ENCODE measurements at places on chromosomes 5 and 9. TPM values are rescaled to one million over a fixed set of nuclear protein-coding genes. Genes with fewer than 3 reads are reported as not detected.

- no peak overlapping the region for H3K4me3 ChIP-seq
- no peak overlapping the region for H3K27ac ChIP-seq
- H3K27me3 ChIP-seq = peaks cover 27% of the 10 kb centered on the region
- peaks cover 14% of the 10 kb centered on the region for H3K4me1 ChIP-seq
Observed at GRCh38 chr5:1014781-1015221, 6.2 kb downstream of the NKD2 start.

DNA sequence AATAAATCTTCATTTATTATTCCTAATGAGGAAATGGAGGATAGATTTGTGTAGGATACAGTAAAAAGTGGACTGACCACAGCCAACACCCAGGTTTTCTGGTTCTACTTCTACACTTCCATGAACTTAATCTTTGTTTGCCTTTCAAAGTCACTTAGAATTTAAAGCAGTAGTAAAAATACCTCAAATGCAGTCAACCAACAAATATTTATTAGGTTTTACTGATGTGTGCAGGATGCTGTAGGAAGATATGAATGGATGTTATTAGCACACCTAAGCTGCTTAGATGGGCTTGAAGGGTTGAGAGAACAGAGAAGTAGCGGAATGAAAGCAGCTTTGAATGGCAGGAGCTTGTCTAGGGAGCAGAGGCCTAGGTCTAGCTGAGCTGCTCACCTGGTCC is 201.1 kb downstream of the PALM2AKAP2 start:
- no peaks in the 10 kb centered on the region for H3K27me3 ChIP-seq
- no peaks in the 10 kb centered on the region for H3K4me1 ChIP-seq
- no peak for DNase-seq

GRCh38 chr9:20558566-20559016 is 63.7 kb downstream of the MLLT3 start:
- no peak overlapping the region for H3K4me3 ChIP-seq
- H3K27ac ChIP-seq = no peak overlapping the region
- peaks cover 55% of the 10 kb centered on the region for H3K4me1 ChIP-seq
- H3K36me3 ChIP-seq = no peaks in the 10 kb centered on the region
- no peak for DNase-seq

DNA sequence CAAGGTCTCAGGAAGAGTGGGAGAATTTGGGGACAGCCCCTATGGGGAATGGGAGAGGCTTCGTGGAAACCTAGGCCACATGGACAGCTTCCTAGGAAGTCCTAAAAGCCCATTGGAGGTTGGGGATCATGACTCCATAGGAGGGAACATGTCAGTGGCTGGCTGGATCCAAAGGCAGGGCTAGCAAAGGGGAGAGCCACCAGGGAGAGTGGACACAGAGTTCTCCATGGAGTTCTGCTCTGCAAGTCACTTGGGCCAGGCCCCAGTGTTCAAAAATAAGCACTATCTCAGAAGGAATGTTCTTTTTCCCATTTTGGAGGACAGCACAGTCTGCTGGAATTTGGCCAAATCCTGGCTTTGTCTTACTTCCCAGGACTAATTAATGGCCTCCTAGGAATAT is 140.6 kb upstream of the RAD23B start:
- no peaks in the 10 kb centered on the region for H3K27me3 ChIP-seq
- peaks cover 5% of the 10 kb centered on the region for H3K4me1 ChIP-seq
- H3K4me3 ChIP-seq = no peak overlapping the region
- H3K36me3 ChIP-seq = no peaks in the 10 kb centered on the region
- no peak overlapping the region for H3K27ac ChIP-seq

DNA sequence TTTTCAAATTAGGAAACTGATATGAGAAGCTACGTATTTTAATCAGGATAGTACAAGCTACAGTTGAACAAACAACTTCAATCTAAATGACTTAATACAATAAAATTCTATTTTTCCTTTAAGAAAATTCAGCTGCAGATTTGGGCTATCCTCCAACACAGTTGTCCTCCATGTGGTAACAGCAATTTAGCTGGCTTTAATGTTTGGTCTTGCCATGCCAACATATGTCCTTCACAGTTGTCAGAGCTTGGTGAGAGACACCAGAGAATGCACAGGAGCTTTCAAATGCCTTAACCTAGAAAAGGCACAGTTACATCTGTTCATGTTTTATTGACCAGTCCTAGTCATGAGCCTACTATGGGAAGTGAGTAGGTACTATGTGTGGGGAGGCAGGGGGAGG is 10.8 kb downstream of the FAM174A start:
- no peak overlapping the region for H3K4me3 ChIP-seq
- H3K4me1 ChIP-seq = no peaks in the 10 kb centered on the region
- no peaks in the 10 kb centered on the region for H3K27me3 ChIP-seq
- H3K36me3 ChIP-seq = no peaks in the 10 kb centered on the region
- no peak for DNase-seq
- no peak overlapping the region for H3K27ac ChIP-seq

DNA sequence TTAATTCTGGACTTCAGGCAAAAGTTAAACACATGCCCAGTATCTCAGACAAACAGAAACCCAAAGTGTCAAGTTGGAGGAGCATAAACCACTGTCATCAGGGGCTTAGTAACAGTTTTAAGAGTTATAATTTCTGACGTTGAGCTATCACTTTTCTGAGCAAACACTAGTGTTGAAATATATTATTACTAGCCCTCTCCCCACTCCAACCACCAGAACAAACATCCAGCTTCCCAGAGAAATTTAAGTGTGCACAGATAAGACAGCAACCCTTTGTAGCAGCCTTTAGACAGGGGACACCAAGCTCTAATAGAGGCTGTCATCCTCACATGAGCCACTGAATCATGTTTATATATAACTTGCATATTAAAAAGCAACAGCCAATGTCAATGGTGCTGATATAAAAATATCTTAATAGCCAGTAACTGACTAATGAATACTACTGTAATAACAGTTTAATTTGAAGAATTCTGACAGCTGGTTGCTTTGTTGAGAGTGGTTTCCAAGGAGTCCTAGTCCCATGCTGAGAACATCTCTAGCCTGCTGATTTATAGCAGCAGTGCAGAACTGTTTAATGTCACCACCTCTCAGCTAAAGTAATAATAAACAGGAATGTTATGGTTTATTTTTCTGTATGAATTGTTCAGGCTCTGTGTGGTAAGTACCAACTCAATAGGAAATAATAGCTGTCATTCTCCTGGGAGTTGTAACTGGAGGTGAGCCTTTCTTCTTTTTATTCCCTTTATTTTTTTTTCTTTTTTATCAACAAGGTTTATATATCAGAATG is 528.7 kb upstream of the ZNF608 start:
- no peak for DNase-seq
- H3K27ac ChIP-seq = no peak overlapping the region
- no peaks in the 10 kb centered on the region for H3K4me1 ChIP-seq
- no peak overlapping the region for H3K4me3 ChIP-seq

DNA sequence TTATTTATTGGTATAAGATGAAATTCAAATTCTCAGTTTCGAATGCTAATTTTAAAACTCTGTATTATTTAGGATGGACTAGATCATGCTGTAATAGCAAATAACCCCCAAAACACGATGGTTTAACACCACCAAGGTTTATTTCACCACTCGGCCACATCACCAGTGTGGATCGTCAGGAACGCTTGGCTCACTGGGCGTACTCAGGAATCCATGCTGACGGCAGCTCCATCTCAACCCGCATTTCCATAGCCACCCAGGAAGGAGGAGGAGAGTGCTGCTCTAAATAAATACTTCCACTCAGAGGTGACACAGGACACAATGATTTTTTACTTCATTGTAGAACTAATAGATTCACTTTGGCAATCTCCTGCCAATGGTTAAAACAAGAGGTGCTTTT is 347.4 kb downstream of the SH3GL2 start:
- no peak for DNase-seq
- no peaks in the 10 kb centered on the region for H3K36me3 ChIP-seq
- no peak overlapping the region for H3K4me3 ChIP-seq
- no peak overlapping the region for H3K27ac ChIP-seq
- H3K27me3 ChIP-seq = no peaks in the 10 kb centered on the region

DNA sequence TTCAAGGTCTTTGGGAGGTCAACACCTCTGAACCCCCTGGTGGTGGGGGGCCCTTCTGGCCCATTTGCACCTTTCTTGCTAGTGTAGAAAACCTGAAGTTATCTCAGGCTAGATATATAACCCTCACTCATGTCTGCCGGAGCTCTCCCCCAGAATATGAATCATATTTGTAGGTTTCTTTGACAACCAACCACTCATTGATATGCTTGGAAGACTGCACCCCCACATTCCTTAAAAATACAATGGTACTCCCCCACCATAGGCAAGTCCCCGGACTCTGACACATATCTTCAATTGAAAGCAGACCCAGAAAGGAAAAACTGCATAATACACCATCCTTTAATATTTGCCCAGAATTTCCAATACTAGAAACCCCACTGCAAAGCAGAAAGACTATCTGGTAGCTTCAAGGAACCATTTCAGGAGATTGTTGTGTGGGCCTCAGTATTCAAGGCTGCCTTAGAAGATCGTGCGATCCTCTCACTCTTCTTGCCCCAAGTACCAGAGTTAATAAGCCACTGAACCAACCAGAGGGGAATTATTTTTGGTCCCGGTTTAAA is 978 bp upstream of the UBE2B start:
- H3K27ac ChIP-seq = peak overlapping the region; percentile 100
- H3K27me3 ChIP-seq = no peaks in the 10 kb centered on the region
- H3K4me1 ChIP-seq = peaks cover 44% of the 10 kb centered on the region
- H3K36me3 ChIP-seq = peaks cover 12% of the 10 kb centered on the region
- no peak for DNase-seq
- H3K4me3 ChIP-seq = peak overlapping the region; percentile 95

- H3K4me1 ChIP-seq = peaks cover 22% of the 10 kb centered on the region
- H3K4me3 ChIP-seq = no peak overlapping the region
- no peaks in the 10 kb centered on the region for H3K27me3 ChIP-seq
- DNase-seq = no peak
Observed at GRCh38 chr5:172141949-172142319, 46.1 kb downstream of the STK10 start.

DNA sequence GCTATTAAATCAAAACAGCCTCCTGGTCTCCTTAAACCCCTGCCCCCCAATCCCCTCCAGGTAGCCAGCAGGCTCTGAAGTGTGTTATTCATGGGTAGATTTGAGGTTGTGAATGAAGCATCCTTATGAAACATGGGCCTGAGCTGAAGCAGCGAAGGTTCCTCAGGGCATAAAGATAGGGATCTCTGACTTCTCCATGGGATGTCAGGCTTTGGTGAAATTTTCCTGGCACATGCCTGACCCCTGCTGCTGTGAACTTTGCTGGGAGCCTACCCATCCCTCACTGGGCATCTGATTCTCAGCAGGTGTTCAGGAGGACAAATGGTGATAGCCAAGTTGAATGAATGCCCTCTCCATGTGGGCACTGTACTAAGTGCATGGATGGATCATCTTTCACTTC is 250.3 kb downstream of the ASTN2 start:
- DNase-seq = no peak
- no peaks in the 10 kb centered on the region for H3K36me3 ChIP-seq
- no peak overlapping the region for H3K27ac ChIP-seq

- DNase-seq = no peak
- H3K27ac ChIP-seq = no peak overlapping the region
- H3K36me3 ChIP-seq = no peaks in the 10 kb centered on the region
- H3K27me3 ChIP-seq = peaks cover 14% of the 10 kb centered on the region
- peaks cover 5% of the 10 kb centered on the region for H3K4me1 ChIP-seq
Observed at GRCh38 chr9:97802276-97802675, 50.8 kb upstream of the FOXE1 start.

GRCh38 chr5:122354293-122354692 is 42.3 kb downstream of the SNCAIP start:
- no peak overlapping the region for H3K27ac ChIP-seq
- no peaks in the 10 kb centered on the region for H3K36me3 ChIP-seq
- no peak overlapping the region for H3K4me3 ChIP-seq
- no peaks in the 10 kb centered on the region for H3K4me1 ChIP-seq
- DNase-seq = no peak
- no peaks in the 10 kb centered on the region for H3K27me3 ChIP-seq

- no peaks in the 10 kb centered on the region for H3K27me3 ChIP-seq
Observed at GRCh38 chr9:77495834-77496671, 152.1 kb downstream of the GNA14 start.

DNA sequence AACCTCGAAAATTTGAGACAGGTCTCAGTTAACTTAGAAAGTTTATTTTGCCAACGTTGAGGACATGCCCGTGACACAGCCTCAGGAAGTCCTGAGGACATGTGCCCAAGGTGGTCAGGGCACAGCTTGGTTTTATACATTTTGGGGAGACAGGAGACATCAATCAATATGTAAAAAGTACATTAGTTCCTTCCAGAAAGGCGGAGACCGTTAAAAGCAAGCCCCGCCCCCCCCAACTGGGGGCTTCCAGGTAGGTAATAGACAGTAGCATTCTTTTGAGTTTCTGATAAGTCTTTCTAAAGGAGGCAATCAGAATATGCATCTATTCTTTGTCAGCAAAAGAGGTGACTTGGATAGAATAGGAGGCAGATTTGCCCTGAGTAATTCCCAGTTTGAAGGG is 599 bp upstream of the MOCS2 start:
- H3K27ac ChIP-seq = peak overlapping the region; percentile 76
- H3K36me3 ChIP-seq = no peaks in the 10 kb centered on the region
- H3K4me1 ChIP-seq = peaks cover 16% of the 10 kb centered on the region
- peak overlapping the region; percentile 73 for H3K4me3 ChIP-seq
- no peak for DNase-seq

DNA sequence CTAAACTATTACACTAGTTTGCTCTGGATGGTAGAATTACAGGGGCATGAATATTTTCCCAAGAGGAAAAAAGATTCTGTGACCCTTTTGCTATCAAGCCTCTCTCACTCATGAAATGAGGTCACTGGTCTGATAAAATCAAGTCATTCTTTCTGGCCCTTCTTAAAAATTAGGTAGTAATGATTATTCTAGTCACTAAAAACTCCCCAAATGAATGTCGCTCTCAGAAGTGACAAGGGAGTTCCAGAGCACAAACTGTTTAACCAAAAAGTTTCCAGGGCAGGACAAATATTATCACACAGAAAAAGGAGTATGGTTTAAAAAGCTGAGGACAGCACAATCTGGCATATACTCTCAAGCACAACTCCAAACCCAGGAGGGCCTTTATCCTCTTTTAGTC is 12.5 kb downstream of the ERMP1 start:
- DNase-seq = no peak
- no peak overlapping the region for H3K4me3 ChIP-seq
- H3K27ac ChIP-seq = no peak overlapping the region
- H3K27me3 ChIP-seq = no peaks in the 10 kb centered on the region
- H3K36me3 ChIP-seq = peaks cover 42% of the 10 kb centered on the region
- no peaks in the 10 kb centered on the region for H3K4me1 ChIP-seq

DNA sequence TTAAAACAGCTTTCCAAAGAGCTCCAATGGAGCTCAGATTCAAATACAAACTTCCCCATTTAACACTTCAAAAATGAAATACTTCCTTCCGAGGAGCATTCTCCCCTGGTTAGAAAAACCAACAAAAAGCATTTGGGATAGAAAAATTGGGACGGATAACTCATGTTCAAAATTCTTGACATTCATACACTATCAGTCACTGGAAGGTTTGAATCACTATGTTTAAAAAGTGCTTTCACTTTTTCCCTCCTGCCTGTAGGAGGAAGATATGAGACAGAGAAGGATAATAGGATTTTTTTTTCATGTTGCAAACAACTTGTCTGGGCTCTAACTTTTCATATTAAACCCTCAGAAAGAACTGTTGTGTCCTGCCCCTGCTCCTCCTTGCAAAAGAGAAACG is 412.0 kb downstream of the ACTL7B start:
- no peak overlapping the region for H3K27ac ChIP-seq
- H3K4me3 ChIP-seq = no peak overlapping the region
- H3K27me3 ChIP-seq = no peaks in the 10 kb centered on the region
- no peaks in the 10 kb centered on the region for H3K4me1 ChIP-seq

The C1QTNF3 gene
- total RNA-seq = 6.7 TPM

The PCDHGA11 gene
- 3.2 TPM for total RNA-seq

The C9orf78 gene
- total RNA-seq = 42.0 TPM

The TMOD1 gene
- total RNA-seq = 7.9 TPM

The CD274 gene
- 16.5 TPM for total RNA-seq

The PRDM9 gene
- total RNA-seq = not detected

All from lower lobe of right lung (tissue), 2 donors.